ENCODE measurements at places on chromosomes 12 and 14. TPM values are rescaled to one million over a fixed set of nuclear protein-coding genes. Genes with fewer than 3 reads are reported as not detected.

DNA sequence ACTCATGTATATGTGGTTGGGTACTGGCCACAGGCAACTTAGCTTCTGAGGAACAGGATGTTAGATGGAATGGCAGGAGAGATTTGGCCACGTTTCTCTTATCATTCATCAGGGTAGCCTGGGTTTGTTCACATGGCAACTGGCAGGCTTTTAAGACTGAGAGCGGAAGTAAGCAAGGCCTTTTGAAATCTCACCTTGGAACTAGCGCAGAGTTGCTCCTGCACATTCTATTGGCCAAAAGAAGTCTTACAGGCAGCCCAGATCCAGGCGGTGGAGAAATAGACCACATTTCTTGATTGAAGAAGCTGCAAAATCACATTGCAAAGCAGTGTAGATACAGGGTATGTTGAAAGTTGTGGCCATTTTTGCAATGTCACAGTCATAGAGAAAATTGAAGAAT, 3.7 kb downstream of the CLEC4A start:
- no peak for DNase-seq

DNA sequence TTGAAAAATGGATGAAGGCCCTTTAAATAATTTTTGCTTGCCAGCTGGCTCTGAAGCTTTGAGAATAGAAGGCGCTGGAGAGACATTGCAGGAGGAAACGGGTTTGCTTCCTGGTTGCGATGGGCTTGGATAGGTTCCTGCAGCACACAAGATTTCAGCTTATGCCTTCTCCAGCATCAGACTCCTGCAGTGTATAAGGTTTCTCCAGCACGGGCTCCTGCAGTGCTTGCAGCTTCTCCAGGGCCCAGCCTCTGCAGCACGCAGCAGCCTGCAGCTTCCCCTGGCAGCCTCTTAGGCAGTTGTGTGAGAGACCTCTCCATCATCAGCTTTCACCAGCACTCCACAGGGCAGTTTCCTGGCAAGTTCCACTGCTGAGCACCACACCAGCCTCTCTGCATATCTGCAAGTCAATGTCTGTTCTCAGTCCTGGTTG, 78.7 kb upstream of the ZDHHC17 start:
- DNase-seq, result peak; percentile 59

DNA sequence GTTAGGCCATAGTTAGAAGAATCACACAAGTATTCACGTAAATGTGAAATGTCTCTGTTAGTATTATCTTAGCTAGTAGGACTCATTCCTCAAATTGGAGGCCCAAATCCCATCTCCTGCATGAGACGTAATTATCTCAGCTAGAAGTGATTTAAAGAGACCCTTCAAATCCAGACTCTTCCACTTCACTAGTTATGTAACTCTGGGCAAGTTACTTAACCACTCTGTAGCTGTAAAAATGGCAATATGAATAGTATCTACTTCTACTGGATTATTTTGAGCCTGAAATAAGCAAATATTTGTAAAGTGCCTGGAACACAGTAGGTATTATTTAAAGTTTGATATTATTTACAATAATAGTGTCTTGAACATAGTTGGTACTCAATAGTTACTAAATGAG, 28.4 kb upstream of the CDKL1 start:
- DNase-seq, result no peak

CISTR gene
- total RNA-seq, result 3.7 TPM

GRCh38 chr12:92085736-92086040, 60.0 kb downstream of the BTG1 start:
- DNase-seq, result no peak

DNA sequence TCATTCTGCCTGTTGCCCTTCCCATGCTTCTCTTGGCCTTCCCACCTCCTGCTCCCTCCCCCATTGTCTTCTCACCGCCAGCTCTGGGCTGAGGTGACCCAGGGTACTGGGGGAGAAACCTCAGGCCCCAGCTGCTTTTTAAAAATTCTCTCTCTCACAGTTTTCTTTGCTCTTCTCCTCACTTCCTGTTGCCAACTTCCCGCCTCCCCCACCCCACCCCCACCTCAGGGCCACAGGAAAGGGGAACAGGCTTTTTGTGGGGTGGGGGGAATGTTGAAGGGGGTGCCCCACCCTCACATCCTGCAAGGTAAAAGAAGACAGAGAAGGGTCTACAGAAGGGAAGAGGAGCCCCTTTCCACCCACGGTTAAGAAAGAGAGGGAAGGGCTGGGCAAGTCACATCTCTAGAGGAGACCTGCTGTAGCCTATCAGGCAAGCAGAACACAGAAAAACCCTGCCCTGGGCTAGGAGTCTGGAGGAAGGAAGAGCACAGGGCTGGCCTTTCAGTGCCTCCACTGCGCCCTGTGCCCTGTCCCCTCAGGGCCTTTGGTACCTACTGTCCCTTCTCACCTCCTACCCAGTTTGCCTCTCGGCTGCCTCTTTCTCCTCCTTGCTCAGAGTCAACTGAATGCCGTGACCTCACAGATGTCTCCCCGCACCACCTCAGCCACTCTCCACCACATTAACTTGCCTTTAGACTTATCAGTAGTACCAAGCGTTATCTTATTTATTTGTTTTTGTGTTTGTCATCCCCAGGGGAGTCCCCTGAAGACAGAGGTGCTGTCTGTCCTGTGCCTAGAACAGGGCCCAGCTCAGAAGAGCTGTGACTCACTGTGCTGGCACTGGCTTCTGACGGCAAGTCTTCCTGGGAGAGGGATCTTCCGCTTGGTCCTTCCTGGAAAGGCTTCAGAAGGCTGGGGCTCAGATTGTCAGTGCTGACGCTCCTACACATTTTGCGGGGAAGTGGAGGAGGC, 1.7 kb downstream of the ARHGAP9 start:
- no peak for DNase-seq

ART4 gene
- total RNA-seq, result 12.1 TPM

DNA sequence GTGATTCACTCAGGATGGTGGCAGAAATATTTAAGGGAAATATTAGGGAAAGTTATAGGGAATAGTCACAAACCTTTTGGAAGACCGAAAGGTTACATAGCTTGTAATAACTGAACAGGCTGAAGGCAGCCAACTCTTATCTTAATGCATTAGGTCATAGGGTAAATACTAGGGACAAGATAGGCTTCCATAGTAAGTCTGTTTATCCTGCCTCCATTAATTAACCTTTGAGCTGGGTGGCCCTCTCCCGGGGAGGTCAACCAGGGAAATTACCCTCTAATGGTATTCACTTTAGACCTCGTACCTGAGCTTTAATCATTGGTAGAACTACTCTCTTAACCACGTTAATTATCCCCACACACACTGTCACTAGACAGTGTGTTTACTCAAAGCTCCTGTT, 981.8 kb downstream of the SLC16A7 start:
- DNase-seq, result no peak

DNA sequence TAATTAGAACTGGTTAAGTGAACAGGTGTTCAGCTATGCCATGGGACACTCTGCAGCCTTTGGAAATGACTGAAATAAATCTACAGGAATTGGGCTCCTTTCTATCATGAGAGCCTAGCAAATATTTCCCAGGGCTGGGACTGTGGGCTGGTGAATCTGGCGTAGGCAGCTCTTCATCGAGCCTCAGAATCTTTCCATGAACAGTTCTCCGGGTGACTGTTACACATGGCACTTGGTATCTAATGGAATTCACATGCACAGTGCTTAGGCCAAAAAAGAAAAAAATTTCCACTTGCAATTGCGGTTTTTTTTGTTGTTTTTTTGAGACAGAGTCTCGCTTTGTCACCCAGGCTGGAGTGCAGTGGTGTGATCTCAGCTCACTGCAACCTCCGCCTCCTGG, 32.1 kb downstream of the PRKAB1 start:
- DNase-seq, result no peak

- DNase-seq, result no peak
Measured at GRCh38 chr12:95415451-95415850, 58.5 kb upstream of the METAP2 start.
